ENCODE measurements at places on chromosomes 7 and 10.
A peak's percentile ranks its signal among the peaks of the same experiment; 100 is the strongest.

DNA sequence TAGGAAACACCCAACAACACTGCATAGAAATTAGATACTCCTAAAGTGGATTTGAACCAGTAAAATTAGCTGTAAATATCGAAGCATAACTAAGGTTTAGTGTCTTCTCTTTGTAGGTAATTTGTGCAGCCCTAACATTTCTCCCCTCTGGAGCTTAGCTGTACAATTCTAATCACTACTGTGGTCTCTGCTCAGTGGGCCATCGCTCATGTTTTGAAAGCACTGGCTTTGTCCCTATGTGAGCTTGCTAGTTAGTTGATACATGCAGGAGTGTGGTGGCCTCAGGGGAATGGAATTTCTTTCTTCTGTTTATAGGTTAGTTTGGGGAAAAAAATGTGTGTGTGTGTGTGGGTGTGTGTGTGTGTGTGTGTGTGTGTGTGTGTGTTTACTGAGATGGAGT, 373.1 kb downstream of the DPP6 start:
- DNase-seq: no peak

DNA sequence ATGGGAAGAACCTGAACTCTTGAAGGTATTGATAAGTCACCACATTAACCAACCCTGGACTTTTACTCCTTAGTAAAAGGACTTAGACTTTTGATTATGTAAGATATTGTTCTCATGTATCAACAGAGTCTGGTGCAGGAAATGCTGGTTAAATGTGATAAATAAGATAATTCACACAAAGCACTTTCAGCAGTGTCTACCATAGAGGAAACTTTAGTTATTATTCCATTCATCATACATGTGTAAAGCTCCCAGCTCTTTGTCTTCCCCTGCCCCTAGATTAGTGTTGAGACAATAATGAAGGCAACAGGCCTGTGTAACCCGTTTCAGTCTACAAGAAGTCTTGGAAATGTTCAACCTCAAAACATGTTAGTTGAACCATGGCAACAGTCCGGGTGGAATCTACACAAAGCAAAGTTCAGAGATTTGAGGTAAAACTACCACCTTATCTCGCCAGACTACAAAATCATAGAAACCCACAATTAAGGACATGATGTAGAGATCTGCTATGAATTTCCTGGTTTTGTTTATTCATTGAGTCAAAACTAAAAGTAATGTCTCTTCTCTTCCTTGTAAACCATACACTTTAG, 109.9 kb upstream of the ADO start:
- DNase-seq: no peak

DNA sequence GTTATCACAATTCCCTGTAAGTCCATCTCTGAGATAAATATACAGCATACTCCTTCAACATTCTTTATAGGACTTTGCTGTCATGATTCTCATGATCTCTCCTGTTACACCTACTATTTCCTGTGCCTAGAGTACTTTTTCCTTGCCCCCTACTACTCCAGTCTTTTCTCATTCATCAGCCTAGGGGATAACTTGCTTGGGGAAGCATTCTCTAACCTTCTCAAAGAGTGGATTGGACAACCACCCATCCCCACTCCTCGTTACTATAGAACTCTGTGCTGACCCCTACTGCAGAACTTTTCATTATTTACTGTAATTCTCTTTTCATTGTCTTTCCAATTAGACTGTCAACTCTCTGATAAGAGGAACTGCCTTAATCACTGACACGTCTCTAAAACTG, 57.4 kb upstream of the TFEC start:
- DNase-seq: no peak

DNA sequence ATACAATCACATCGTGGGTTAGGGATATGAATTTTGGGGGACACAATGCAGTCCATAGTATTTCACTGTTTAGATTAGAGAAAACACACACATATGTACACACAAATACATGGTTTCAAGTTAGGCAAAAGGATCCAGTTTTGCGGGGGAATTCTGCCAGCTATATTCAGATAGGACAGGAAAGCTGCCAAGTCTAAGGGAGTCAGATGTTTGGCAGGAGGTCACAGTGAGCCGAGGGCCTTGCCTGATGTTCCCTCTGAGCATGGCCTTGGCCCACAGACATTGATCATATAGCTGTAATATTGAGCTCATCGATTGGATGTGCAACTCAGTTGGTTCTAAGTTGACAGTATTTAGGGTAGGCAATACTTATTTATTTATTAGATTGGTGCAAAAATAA, 122.8 kb downstream of the ADRA2A start:
- no peak for DNase-seq

GRCh38 chr10:49645871-49646870, 32.3 kb downstream of the CHAT start:
- DNase-seq: peak; percentile 45
